C1 segment of cervical spinal cord (tissue), 14 donors: ENCODE measurements at places on chromosomes 2 and 18.

GRCh38 chr2:167582619-167583018, 664.8 kb downstream of the STK39 start:
- DNase-seq: no peak

GRCh38 chr2:221671515-221671914, 99.4 kb upstream of the EPHA4 start:
- no peak for DNase-seq

- no peak for DNase-seq
Measured at GRCh38 chr2:220393711-220394110, 766.3 kb downstream of the SLC4A3 start.

GRCh38 chr2:5691985-5692529, at the start of gene SOX11:
Gene SOX11, plus strand, starts transcription at chr2:5692384. Its CDS starts 338 bp downstream, at chr2:5692722.
- DNase-seq: peak; percentile 55

DNA sequence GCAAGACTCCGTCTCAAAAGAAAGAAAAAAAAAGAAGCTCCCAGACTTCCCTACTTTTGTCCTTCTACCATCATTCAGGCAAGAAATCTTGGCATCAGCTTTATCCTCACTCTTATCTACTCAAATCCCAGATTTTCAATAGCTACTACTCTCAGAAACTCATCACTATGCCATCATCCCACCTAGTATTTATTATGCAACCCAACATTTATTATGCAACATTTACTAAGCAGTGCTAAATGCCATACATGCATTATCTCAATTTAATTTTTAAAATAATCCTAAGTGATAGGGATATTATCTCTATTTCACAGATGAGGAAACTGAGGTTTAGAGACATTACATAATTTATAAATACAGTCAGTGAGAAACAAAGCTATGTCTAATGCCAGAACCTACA, 4.1 kb downstream of the USP37 start:
- DNase-seq: no peak

- no peak for DNase-seq
Measured at GRCh38 chr2:130843321-130843985, 6.7 kb downstream of the ARHGEF4 start.

- no peak for DNase-seq
Measured at GRCh38 chr2:43774617-43775016, 778 bp downstream of the DYNC2LI1 start.

GRCh38 chr2:238929242-238930081, 81.6 kb downstream of the TWIST2 start:
- DNase-seq: no peak

DNA sequence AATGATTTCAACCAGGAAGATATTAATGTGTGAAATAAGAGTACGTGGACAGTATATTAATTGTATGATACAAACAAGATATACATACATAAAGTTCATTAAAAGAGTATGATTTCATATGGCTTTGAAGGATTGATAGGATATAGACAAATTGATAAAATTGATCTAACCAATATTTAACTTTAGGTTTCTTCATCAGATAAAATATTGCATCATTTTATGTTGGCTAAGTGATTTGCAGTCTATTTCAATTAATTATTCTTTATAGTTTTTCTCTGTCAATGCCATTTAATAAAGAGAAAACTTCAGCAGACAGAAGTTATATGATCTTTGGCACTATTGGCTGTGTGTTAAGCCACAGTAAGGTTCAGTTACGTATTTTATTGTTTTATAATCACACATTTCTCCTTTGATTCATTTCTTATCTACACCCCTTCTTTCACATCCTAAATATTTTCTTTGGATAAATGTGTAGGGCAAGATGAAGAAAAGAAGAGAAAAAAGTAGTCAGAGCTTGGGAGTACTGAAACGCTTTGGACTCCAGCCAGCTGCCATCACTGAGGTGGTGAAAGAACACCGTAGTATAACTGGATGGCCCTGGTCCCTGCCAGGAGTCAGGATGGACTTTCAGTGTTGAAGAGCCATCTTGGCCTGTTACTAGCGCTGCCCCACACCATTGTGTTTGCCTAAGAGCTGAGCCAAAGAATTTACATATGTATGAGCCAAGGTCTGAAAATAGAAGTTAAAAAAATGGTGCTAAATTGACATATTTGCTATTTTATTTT, 9.8 kb upstream of the CPS1 start:
- no peak for DNase-seq

- DNase-seq: no peak
Measured at GRCh38 chr18:8745355-8746014, 40.1 kb downstream of the MTCL1 start.

DNA sequence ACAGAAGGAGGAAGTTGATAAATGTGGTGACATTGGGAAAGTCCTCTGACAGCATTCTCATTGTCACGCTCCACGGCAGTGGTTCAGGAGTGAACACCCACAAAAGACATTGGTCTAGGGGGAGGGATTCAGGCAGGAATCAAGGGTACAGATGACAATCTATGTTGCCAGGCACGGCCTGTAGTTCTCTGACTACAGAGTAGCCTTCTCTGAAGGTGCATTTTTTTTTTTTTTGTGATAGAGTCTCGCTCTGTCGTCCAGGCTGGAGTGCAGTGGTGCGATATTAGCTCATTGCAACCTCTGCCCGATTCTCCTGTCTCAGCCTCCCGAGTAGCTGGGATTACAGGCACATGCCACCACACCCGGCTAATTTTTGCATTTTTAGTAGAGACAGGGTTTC, 7.4 kb upstream of the MOB1A start:
- DNase-seq: no peak

DNA sequence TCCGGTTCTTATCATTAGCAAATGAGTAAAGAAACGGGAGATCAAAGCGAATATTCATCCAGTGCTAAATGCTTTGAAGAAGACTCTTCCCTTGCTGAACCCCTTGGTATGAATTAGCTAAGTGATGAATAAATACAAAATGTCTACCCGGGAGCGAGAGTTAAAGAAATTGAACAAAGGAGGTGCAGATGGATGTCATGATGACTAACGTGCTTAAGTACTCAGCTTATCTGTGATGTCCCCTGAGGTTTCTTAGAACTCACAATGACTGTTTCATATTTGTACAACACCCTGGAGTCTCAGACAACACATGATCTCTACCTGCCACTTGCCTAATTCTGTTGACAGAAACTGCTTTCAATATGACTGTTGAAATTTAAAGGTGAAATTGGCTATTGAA, 148.5 kb downstream of the TMEM200C start:
- DNase-seq: no peak

DNA sequence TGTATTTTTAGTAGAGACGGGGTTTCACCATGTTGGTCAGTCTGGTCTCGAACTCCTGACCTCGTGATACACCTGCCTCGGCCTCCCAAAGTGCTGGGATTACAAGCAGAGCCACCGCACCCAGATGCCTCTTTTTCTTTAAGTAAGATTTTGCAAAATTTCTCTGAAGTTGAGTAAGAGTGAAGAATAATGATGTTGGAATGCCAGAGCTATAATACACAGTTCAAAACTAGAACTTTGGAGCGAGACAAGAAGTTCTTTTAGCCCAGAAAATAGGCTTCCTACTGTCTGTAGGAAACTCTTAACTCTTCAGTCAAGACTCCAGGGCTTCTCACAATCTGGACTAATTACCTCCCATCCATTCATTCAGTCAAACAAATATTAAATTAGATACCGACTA, 51.4 kb downstream of the MARCHF4 start:
- DNase-seq: no peak

DNA sequence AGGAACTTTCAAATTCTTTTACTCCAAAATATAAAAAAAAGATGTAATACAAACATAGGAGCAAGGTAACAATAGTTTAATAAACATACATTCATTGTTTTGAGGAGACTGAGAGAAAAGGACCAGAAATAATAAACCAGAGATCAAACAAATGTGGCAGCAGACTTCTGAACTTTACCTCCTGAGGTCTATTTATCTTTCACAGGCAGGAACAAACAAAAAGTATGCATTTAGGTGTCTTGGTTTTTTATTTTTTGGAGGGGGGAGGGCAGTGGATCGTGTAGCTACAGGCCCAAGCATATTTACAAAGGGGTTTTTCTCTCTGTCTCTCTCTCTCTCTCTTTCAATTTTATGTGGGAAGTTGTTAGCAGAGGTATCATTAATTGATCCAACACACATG, 5.6 kb downstream of the PPP4R1 start:
- no peak for DNase-seq

- DNase-seq: no peak
Measured at GRCh38 chr18:32867330-32867729, 94.5 kb upstream of the KLHL14 start.

- no peak for DNase-seq
Measured at GRCh38 chr2:20093263-20094141, 42.1 kb upstream of the LAPTM4A start.

DNA sequence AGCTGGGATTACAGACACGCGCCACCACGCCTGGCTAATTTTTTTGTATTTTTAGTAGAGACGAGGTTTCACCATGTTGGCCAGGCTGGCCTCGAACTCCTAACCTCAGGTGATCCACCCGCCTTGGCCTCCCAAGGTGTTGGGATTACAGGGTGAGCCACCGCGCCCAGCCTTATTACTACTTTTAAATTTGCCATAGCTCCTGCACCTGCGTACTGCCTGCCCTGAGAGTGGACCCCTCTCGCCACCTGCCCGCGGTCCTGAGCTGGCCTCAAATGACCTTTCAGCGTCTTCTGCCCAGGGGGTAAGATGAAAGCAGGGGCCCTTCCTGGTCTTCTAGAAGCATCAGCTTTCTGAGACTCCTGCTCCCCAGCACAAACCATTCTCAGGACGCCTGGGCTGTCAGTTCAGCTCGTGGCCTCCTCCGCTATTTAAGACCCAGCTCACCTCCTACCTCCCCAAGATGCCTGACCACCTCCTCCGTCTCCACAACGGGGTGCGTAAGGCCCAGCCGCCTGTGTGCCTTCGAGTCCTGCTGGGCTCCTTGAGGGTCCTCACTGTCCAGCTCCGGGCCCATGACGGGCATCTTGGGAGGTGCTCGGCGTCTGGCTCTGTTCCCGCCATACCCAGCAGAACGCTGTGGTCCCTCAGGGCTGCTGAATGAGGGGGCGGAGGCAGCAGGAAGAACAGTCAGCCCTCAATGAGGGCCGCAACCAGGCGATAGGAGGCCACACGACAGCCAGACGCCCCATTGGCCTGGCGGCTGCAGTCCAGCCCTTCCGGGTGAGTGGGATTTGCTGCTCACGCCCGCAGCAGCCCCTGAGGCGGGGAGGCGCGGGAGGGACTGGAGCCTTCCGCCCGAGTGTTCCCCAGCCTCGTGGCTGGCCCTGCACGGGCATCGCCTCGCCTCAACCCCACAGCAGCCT, 266.6 kb downstream of the TFCP2L1 start:
- DNase-seq: no peak

DNA sequence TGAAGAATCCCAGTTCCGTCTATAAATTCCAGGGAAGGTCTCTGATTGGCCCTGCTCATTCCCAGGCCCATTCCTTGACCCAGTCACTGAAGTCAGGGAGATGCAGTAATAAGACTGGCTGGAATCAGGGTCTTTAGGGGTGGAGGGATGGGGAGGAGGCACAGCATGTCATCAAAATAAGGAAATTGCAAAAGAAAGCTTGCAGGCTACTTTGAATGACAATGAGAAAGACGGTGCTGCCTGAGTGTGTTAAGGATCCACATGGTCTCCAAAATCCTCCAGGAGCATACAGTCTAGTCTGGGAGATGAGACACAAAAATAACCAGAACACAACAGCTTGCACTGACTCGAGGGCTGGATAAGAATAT, 2.0 kb upstream of the DES start:
- DNase-seq: no peak

GRCh38 chr2:69159986-69160385, 147.0 kb downstream of the ANTXR1 start:
- DNase-seq: no peak

- no peak for DNase-seq
Measured at GRCh38 chr2:43170405-43171105, 55.9 kb downstream of the ZFP36L2 start.

DNA sequence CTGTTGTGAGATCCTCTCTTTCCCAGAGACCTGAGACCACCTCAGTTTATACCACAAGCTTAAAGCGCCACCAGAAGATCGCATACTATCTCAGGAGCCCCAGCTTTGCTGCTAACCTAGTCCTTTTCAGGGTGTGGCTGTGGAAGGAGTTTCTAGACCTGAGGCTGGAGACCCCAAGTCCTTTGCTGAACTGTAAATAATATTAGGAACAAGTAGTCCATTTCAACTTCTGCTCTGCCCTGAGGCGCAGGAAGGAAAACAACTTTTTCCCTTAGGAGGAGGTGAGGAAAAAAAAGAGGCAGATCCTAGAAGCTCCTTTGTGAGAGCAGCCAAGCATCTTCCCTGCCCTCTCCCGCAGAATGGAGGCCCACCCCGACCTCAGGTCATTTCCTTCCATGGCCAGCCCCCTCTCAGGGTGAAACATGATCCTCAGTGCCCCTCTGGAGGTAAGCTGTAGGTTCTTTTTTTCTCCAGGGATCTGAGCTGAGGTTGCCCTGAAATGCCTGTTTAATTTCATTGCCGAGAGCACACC, 122.8 kb upstream of the LGALSL start:
- DNase-seq: no peak

GRCh38 chr18:60861575-60861974, 471.7 kb upstream of the CDH20 start:
- no peak for DNase-seq

DNA sequence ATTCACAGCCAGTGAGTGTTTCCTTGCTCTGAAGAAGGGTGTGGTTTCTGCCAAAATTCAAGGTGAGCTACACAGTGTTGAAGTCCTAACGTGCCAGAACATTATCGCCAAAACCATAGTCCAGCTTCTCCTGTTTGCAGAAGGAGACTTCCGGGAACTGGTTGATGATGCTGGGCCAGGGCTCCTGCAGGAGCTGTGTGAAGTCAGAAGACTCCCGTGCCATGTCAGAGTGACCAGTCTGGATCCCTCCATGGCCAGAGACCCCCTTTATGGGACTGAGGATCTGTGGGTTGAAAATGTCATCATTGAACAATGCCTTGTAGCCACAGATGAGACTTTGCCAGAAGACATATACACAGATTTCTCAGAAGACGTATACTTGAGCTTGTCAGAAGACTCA, 96.0 kb upstream of the RAB12 start:
- DNase-seq: no peak

- DNase-seq: no peak
Measured at GRCh38 chr2:86308984-86309695, 28.3 kb downstream of the REEP1 start.
